Psoas muscle (tissue), 8 donors: ENCODE measurements at places on chromosomes 7 and 10.

- no peak for DNase-seq
Measured at GRCh38 chr10:133274751-133275683, 1.7 kb downstream of the ADAM8 start.

DNA sequence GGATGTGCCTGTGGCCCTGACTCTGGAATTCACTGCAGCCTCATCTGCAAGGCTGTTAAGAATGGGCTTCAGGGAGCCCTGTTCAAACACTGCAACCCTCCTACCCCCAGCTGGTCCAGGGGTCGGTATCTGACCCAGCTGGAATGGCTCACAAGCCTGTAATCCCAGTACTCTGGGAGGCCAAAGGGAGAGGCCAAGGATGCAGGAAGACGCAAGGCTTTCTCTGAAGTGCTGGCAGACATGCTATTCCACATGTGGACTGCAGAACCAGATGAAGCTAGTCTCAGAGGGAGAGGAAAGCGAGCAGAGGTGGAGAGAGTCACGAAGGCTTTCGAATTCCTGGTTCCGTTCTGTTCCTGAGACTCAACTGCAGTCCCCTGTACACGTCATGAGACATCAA lies 45.0 kb downstream of the ESYT2 start:
- DNase-seq, result no peak

DNA sequence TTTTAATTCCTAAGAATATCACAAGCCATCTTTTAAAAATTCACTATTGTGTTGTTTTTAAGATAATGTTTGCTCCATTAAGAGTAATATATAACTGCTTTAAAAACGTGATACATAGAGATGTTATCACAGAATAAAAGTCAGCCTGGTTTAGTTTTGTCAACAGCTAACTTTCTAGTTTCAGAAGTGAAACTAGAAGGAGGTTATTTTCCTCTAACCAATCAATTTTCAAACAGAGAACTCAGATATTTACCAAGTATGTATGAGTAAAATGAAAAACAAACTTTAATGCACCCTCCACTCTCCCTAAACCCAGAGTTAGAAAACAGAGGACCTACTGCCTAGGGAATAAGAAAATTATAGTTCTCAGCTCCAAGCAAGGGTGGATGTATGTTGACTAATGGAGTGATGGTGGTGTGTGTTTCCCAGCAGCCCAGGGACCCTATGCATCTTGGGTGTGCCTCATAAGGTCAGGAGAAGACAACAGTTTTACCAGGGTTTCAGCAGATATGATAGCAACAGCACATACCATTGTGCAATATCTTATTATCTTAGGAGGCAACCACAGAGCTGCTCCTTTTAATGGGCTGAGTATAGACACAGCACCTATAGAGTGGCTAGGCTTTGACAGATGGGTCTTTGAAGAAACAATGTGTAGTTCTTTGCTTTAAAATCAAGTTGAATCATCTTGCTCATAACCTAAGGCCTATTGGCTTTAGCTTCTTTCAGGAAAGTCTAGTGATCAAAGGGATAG lies 58.4 kb downstream of the PTPRZ1 start:
- DNase-seq, result no peak

GRCh38 chr10:22823109-22823508 lies 104.7 kb upstream of the ARMC3 start:
- DNase-seq, result no peak

DNA sequence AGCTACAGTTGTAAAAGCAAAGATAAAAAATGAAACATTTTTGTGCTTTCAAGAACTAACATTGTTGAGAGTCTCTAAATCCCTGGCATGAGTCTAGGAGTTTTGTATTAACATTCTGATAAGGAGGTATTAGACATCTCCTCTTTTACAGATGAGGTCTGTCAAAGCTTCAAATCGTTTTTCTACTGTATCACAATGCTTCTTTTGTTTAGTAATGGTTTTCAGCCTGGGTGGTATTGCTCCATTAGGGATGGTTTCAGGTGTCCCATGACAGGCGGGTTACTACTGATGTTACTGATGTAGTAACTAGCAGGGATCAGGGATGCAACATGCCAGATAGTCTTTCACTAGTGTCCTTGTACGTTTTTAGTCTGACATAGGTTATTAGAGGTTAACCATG lies 27.4 kb downstream of the STAM start:
- no peak for DNase-seq

DNA sequence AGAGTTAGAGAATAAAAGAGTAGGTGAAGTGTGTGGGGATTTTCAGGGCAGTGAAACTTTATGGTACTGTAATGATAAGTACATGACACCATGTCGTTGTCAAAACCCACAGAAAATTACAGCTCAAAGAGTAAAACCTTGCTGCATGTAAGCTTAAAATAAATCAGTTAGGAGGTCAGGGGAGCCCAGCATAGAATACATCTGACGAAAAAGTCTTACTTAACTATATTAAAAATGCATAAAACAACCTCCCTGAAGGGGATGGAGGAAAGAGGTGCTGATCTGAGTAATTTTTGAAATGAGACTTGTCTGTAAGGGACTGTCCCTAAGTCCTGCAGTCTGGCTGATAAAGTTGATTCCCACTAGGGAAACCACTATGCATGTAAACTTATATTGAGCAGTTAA lies 49.8 kb upstream of the AKR1E2 start:
- no peak for DNase-seq

DNA sequence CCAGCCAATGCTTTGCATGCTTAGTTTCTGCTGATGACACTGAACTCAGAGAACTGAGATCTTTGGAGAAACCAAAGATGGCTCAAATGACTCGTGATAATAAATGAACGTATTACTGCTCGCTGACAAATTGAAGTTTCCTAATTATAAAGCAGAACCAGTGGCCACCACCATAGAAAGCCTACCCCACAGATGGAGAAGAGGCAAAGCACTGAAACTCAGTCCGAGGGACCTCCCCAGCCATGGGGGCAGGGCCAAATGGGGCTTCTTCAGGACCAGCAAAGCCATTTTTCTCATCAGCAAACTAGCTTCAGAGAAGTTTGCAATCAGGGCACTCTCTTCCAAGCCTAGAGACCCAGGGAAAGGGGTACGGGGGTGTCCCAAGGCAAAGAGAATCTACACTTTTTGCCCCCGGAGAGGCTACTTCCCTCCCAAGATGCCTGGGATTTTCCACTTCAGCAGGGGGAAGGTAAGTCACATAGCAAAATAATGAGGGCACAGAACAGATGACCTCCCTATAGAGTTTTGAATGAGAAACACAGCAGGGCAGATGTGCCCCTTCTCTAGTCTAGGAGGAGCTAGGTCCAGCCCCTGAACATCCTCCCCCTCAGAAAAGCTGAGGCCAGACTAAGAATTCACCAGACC lies 4.3 kb upstream of the IL6 start:
- no peak for DNase-seq

- peak; percentile 23 for DNase-seq
Measured at GRCh38 chr7:2440608-2441245, 35.5 kb downstream of the GRIFIN start.

DNA sequence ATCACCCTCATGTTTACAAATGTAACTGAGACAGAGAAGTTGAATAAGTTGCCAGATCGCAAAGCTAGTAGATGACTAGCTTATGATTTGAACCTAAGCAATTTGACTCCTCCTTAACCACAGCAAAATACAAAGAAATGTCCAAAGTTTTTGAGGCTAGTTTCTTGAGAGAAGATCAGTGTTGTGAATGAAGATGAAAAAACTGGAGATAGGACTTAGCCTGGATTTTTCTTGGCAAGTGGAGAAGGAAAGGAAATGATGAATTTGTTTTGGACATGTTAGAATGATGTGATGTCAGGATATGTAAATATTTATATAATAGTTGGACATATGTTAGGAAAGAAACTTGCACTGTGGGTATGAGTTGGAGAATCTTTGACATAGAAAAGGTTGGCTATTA lies 149.8 kb downstream of the LSMEM1 start:
- no peak for DNase-seq

DNA sequence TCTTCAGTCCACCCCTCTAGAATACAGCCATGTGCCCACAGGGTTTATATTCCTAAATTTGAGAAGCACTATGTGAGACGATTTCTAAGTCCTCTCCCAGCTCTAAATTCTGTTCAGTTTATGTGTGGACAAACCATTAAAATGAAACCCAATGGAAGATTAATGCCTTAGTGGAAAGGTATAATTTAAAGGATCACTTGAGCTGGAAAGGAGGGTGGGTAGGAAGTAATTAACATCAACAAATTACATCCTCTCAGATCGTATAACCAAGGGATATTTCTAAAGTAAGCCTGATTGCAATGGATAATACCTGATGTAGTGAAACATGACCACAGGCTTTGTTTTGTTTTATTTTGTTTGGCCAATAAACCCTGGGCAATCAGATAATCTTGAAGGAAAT lies 511.0 kb upstream of the COBL start:
- no peak for DNase-seq
